ENCODE measurements at places on chromosomes 2 and 18.

- peak; percentile 45 for DNase-seq
Measured at GRCh38 chr2:169734169-169734847, 676 bp downstream of the KLHL23 start.

DNA sequence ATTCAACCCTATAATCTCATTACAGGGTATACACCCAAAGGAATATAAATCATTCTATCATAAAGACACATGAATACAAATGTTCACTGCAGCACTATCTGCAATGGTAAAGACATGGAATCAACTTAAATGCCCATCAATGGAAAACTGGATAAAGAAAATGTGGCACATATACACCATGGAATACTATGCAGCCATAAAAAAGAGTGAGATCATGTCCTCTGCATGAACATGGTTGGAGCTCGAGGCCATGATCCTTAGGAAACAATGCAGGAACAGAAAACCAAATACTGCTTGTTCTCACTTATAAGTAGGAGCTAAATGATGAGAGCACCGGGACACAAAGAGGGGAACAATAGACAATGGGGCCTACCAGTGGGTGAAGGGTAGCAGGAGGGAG is 88.5 kb upstream of the CD226 start:
- no peak for DNase-seq

- no peak for DNase-seq
Measured at GRCh38 chr2:224969095-224969494, 73.2 kb downstream of the DOCK10 start.

- no peak for DNase-seq
Measured at GRCh38 chr2:195984923-195985726, 83.5 kb downstream of the DNAH7 start.

GRCh38 chr18:35549564-35549963 is 32.0 kb upstream of the GALNT1 start:
- DNase-seq, result no peak

DNA sequence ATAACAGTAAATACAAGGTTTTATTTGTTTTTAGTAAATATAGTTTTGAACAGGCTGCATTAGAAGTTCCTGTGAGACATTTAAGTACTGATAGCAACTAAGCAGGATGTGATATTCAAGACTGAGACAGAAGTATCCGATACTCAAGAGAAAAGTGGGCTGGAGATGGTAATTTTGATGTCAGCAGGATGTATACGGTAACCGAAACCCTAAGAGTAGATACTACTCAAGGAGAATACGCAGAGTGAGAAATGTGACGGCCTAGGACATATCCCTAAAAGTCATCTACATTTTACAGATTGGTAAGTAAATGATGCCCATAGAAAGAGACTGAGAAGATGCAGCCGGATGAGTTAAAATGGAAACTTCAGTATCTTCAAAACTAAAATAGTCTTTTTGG is 115.4 kb downstream of the GORASP2 start:
- DNase-seq, result no peak
